ENCODE measurements at places on chromosomes 12 and 14.

DNA sequence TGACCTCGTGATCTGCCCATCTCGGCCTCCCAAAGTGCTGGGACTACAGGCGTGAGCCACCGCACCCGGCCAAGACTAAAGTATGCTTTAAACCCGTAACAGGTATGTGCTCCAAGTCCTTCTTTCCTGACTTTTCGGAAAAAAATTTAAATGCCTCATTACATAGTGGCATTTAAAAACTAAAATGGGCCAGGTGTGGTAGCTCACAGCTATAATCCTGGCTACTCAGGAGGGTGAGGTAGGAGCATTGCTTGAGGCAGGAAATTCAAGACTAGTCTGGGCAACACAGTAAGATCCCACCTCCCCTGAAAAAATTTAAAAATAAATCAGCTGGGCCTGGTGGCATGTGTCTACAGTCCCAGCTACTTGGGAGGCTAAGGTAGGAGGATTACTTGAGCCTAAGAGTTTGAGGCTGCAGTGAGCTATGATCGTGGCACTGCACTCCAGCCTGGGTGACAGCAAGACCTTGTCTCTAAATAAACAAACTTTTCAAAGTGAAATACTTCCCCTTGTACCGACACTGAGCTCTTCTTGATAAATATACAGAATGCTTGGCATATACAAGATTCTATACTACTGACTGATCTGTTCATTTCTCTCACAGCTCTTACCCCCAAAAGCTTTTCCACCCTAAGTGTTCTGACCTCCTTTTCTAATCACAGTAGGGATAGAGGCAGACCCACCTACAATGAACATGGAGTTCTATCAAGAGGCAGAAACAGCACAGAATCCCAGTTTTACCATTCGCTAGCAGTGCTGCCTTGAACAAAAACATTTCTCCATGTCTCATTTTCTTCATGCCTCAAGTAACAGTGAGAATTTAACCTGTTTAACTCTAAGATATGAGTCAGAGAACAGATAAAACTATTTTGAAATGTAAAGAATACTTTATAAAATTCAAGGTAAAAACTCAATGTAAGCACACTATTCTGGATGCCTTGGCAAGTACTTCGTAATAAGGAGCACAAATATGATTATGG lies 7.9 kb downstream of the PPP4R3A start:
- no peak for DNase-seq

DNA sequence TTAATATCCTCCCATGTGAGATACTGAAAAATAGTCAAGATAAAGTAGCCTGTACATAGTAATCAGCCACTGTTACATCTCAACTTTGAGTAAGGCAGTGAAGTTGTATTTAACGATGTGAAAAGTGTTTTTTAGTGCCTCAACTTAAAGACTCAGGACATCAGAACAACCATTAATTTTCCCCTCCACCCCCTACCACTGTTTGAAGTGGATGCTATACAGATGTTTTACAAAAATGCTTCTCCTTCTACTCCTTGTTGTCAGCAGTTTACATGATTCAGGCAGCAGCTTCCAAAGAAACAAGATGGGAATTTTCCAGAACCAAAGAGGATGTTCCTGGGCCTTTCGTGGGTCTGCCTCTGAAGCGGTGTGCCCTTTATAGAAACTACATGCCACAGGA lies 143.6 kb downstream of the RPAP3 start:
- no peak for DNase-seq

DNA sequence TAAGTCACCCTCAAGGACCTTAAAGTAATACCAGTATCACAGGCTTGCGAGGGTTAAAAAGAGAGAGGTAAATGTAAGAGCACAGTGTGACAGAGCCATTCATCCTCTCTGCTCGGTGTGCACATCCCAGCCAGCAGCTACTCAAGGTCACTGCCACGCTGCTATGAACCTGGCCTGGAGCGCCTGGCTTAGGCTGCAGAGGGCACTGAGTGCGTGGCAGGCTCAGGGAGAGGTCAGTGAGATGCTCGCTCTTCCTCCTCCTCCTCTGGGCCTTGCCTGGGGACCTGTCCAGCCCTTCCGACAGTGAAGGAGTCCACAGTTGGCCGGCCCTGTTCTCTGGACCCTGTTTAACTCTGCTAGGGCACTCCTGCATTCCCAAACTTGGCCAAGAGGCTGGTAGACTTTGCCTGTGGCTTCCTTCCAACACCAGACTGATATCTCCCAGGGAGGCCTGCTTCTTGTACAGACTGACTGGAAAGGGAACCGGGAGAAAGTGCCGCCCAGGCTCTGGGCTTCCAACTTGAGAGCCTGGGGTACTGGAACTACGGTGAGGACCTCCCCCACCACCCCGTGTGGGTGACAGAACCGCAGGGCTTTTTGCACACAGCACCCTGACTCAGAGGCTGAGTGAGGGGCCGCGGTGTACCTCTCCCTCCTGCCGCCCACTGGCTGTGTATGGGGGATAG lies 62.6 kb upstream of the CORO1C start:
- DNase-seq, result no peak

- no peak for DNase-seq
Observed at GRCh38 chr12:108630481-108631207, 3.0 kb downstream of the SELPLG start.

- DNase-seq, result no peak
Observed at GRCh38 chr12:113591480-113591974, 119.9 kb upstream of the LHX5 start.

GRCh38 chr14:69317780-69318179 lies 57.8 kb downstream of the GALNT16 start:
- no peak for DNase-seq

GRCh38 chr12:104420868-104421267 lies 35.9 kb upstream of the CHST11 start:
- DNase-seq, result no peak

- no peak for DNase-seq
Observed at GRCh38 chr14:95544588-95544987, 9.7 kb downstream of the GLRX5 start.

DNA sequence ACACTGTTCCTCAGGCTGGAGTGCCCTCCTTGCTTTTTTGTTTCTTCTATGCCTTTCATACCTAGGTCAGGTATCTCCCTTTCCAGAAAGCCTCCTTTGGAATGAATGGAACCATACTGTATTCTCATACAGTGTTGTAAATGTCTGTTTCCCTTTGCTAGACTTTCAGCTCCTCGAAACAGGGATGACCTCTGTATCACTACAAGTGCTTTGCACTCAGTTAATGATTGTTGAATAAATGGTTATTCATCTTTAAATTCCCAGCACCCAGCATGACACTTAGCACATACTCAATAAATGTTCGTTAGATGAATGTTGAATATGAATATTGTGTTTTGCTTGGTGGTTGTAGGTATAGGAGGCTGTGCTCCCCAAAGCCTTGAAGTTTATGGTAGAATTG lies 5.9 kb upstream of the TULP3 start:
- no peak for DNase-seq

- DNase-seq, result no peak
Observed at GRCh38 chr12:60209933-60210332, 614.1 kb downstream of the SLC16A7 start.

DNA sequence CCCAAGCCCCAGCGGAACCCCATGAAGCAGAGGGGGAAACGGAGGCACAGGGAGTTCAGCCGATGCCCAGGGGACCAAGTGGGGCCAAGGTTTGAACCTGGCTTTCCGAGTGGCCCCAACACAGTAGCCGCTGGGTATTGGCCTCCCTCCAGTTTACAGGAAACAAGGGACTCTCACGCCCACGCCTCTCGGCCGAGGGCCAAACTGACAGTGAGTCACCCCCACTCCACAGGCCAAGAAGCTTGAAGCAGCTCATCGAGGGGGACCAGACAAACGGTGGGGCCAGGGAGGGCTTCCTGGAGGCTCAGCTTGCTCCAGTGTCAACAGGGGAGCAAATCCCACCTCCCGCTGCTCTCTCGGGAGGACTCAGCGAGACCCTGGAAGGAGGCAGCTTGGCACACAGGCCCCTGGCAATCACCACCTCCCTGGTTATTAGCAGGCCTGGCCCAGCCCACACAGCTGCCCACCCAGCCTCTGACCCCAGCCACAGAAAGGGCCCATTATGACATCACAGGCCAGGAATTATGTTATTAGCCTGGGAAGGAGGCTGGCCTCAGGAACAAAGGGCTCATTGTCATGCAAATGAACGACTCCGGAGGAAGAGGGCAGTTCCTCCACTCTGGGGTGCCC lies 54.6 kb downstream of the NCOR2 start:
- peak; percentile 64 for DNase-seq

- no peak for DNase-seq
Observed at GRCh38 chr14:38553586-38553985, 297.7 kb upstream of the CLEC14A start.

DNA sequence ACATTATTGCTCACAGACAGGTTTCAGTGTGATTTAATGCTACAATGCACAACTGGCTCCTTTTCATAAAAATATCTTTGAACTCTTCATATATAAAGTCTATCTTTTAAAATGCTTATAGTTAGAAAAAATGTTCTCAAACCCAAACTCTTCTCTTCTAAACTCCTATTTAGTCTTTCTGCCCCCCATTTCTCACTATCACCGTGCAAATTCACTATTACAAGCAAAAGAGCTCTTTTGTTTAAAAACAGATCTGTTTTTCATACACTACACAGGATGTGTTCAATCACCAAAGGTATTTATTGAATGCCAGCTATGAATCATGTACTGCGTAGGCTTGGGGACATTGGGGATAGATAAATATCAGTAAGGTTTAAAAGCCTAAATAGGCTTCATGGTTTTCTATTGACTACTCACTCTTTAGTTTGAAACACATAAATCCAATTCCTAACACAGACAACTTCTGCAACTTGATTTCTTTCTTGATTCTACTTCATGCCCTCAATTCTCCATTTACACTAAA lies 692.3 kb downstream of the C12orf50 start:
- DNase-seq, result no peak

- DNase-seq, result no peak
Observed at GRCh38 chr12:46149905-46150304, 118.9 kb downstream of the SLC38A1 start.

GRCh38 chr12:15520083-15520482 lies 197.8 kb downstream of the PTPRO start:
- no peak for DNase-seq

DNA sequence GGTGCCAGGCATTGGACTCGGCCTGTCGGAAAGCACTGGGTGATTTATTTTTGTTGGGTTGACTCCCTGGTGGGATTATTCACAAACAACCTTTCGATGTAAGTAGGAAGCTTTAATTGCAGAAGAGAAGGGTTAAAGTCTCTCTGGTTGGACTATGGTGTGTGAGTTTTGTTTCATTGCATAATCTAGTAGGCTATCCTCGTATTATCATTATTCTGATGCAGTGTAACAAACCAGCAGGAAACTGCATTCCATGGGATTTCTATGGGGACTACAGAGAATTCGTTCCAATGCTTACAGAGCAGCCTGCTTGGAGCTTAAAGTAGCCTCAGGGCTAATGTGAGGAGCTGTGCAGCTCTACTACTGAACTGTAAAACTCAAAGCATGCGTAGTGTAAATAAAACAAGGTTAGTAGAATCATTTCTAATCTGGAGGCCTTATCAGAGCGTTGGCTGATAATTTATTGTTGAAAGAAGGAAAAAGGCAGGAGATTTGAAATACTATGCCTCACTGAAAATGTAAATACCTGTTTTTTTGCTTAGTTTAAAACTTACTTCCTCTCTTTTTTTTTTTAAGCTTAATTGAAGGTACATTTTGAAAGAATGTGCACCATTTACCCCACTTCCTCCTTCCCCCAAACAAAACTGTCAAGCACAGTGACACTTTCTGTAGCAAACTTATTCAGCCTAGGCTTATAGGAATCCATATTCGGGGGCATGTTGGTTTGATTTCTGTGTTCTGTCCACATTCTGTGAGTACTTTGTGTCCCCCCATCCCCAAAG lies 226.7 kb downstream of the NPAS3 start:
- DNase-seq, result peak; percentile 34

DNA sequence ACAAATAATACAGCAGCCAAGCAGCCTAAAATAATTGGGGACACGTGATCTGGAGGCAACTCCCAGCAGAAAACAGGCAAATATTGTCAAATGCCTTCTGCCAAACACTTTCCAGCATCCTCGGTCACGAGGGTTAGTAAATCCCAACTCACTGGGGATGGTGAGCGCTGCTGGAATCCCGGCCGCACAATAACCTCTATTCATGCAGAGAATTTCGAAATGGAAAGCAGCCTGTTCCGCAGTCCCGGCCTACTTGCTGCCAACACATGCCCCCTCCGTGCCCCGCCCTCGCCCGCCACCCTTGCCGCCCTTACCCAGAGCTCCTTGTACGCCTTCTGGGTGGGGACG lies 62.2 kb downstream of the RFX4 start:
- peak; percentile 25 for DNase-seq

DNA sequence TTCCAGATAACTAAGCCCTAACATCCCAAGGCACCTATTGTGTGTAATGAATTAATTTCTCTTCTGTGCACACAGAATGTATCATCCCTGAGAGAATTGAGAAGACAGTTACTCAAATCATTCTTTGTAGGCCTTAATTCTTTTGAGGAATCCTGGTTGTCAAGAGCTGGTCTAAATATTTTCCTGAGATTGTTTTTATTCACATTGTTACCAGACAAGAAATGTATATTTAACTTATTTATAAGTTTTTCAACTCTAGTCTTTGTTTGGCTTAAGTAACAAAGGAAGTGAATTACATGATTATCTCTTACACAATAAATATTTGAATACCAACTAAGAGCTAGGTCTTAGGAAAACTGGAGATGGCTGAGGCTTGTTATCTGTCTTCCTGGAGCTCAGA lies 169.4 kb downstream of the DACT1 start:
- DNase-seq, result no peak

DNA sequence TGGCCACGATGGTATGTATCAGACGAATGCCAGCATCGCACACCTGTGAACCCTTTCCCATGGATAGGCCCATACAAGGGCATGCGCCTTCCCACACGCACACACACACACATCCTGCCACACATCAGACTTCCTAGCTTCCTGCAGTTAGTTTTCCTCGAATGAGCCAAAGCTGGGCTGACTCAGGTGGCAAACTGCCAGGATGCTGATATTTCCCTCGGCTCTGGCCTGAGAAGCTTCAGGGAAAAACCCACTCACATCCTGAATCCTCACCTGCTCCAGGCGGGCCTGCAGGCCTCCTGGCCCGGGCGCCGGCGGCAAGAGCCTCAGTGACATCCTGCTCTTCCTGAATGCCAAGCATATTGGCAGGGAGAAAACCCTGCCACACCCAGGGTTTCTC lies 22.4 kb downstream of the CALM1 start:
- peak; percentile 84 for DNase-seq

DNA sequence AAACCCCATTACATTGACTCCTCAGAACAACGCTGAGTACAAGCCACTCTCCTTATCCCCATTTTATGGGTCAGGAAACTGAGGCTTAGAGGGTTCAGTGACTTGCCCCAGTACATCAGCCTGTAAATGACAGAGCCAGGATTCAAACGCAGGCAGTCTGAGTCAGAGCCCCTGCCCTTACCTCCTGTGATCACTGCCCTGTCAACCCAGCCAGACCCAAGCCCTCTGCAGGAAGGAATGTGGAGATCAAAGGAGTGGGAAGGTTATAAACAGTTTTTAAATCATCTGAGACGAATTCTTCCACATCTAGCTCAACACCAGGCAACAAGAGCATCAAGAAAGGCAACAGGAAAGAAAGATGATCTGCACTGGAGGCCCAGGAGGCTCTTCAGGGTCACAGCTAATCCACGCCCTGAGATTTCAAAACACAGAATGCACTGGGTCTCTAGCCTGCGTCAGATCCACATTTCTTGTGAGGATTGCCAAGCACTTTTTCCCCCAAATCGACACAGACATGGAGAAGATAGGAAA lies 38.5 kb downstream of the SPTB start:
- DNase-seq, result no peak

GRCh38 chr12:54616933-54617680 lies 17.6 kb downstream of the LACRT start:
- no peak for DNase-seq

Measured in muscle of arm (tissue), 14 donors.